ENCODE measurements at places on chromosomes 7 and 10.

- DNase-seq: no peak
Observed at GRCh38 chr7:79610748-79611304, 157.4 kb upstream of the MAGI2 start.

DNA sequence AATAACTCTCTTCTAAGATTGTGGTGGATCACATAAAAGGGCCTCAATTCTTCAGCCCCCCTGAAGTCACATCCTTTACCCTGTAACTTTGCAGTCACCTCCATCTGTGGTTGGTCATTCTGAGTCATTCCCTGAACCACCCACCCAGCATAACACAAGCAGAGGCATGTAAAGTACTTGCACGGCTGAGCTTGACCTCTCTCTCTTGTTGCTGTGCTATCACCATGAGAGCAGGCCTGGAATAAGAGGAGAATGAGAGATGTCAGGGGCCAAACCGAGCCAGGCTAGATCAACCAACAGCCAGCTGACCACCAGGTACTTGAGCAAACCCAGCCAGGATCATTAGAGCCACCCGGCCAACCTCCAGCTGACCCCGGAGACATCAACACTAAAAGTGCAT, 13.5 kb upstream of the STK17A start:
- DNase-seq: no peak

DNA sequence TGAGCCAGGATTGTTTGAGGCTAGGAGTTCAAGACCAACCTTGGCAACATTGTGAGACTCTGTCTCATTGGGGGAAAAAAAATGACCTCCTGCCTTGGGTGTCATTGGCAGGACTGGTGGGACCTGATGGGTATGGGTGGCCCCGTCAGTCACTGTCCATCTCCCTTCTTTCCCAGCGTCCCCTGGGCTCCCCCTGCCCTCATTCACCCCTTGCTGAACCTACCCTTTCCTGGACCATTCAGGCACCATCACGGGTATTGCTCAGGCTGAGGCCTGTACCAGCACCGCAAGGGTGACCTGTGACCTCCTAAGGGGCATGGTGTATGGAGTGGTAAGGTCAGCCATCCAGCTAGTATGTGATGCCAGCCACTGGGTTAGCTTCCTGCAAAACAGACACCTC, 19.4 kb downstream of the ASL start:
- no peak for DNase-seq

DNA sequence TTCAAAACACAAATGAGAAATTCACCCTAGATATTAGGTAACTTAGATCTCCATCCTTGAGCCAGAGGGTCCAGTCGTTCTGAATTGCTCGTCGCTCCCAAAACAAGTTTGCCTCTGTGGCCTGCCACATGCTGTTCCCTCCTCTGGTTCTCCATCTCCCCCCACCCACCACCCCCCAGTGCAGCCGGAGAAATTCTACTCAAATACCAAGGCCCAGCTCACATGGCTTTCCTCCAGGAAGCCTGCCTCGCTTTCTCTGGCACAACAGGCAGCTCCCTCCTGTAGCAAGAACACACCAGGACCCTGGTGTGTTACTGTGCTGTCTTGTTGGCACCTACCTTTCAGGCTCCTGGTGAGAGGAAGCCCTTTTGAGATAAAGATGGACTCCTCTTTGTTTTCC, 52.7 kb upstream of the C10orf90 start:
- no peak for DNase-seq

- DNase-seq: no peak
Observed at GRCh38 chr7:2876031-2876731, 32.1 kb upstream of the GNA12 start.

- peak; percentile 18 for DNase-seq
Observed at GRCh38 chr10:68332259-68333057, at the start of gene PBLD. Gene PBLD (minus strand): TSS chr10:68332928. CDS start chr10:68306844, 26,084 bp downstream.

- no peak for DNase-seq
Observed at GRCh38 chr7:285731-286130, 4.2 kb upstream of the FOXL3 start.

GRCh38 chr10:126972635-126973414, 67.6 kb downstream of the DOCK1 start:
- no peak for DNase-seq

GRCh38 chr10:109115179-109115578, 808.1 kb downstream of the XPNPEP1 start:
- no peak for DNase-seq

DNA sequence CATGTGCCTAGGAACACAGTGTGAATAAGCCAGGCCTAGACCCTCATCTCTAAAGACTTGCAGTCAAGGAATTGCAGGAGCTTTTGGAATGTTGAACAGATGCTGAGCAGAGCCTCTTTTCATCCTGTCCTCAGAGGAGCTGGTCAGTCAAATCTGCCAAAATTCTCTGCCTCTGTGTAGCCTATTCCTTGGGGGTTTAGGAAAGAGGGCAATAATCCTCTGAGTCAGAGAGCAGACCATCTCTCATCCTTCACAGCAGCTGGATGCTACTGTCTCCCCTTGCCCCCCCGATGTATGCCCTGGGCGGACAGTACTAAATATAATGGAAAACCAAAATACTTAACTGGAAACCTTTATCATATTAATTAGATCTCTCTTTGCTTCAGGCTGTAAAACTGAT, 52.6 kb downstream of the BICC1 start:
- DNase-seq: no peak

DNA sequence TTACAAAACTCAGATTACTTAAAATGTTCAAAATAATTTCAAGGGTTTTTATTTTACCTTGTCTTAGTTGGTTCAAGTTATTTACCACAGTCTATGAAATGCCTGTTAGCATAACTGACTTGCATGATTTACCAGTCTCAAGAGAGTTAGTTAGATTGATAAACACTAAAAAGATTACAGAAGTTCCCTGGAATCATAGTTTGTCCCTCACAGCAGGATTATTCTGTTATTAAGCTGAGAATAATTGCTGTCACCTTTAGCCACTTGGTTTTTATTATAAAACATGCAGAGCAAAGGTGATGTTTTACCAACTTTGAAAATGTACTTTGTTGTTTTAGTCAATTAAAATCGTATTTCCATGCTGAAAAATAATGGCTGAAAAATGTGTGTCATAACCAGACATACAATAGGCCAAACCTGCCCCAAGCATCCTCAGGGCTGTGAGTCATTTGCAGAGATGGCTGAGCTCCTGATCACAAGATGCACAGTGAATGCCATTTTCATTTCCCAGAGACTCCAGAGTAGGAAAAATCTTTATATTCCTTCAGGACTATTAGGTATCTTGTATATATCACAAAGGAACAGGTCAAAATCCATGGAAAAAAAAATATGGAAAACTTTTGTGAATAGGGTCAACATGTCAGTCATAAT, 87.8 kb upstream of the DKK1 start:
- no peak for DNase-seq

- DNase-seq: no peak
Observed at GRCh38 chr10:6756716-6757115, 176.6 kb upstream of the PRKCQ start.

- no peak for DNase-seq
Observed at GRCh38 chr7:102214477-102215072, 72.1 kb upstream of the SH2B2 start.

- DNase-seq: no peak
Observed at GRCh38 chr10:113310347-113310746, 242.5 kb upstream of the HABP2 start.

DNA sequence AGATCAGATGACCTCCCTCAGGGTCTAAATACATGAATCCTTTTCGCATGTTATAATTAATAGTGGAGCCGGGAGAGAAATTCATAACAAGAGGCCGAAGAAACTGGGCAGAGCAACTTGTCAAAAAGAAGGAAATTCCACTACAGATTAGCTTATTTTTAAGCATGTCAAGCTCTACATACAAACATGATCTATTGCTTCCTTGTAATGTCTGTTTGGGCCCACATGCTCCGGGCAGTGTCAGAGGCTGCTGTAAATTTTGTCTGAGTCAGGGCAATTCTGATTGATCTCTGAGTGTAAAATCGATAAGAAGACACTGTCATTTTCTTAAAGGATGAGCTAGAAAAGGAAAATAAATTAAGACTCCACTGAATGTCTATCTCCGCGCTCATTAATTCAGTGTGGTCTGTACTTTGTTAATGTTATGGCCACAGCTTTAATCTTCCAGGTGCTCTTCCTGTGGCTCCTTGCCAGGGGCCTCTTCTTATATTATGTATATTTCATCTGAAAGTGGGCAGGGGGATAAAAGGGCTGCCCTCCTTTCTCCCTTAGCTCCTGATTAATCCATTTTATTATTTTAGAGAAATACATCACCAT, 194.1 kb upstream of the SP8 start:
- DNase-seq: no peak

- no peak for DNase-seq
Observed at GRCh38 chr10:107727767-107728317, 563.3 kb upstream of the SORCS1 start.

DNA sequence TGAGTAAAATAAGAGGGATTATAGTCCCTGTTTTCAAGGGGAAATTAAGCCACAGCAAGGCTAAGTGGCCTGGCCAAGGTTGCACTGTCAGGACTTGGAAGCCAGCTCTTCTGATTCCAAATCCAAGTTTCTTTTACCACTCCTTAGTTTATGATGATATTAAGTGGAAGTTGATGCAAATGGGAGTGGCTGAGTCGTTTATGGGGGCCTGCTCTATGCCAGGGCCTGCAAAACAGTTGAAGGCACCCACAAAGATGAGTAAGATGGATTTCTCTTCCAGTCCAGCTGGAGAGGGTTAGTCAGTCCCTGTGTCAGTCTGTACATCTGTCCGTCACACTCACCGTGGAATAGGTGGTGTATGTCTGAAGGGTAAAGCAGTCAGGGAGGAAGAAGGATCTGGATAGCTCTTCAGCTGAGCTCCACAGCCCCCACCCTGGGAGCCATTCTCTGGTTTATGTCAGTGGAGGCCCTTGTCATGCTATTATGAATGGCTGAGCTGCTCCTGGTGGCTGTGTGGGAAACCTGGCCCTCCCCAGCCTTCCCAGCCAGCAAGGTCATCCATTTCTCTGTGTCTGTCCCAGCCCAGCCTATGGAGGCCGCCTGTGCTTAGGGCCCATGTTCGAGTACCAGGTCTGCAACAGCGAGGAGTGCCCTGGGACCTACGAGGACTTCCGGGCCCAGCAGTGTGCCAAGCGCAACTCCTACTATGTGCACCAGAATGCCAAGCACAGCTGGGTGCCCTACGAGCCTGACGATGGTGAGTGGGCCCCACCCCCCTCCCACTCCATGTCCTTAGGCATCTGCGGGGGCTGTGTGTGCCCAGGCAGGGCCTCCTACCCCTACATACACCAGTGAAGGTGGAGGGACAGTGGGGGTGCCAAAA, 44.5 kb downstream of the TBATA start:
- no peak for DNase-seq

DNA sequence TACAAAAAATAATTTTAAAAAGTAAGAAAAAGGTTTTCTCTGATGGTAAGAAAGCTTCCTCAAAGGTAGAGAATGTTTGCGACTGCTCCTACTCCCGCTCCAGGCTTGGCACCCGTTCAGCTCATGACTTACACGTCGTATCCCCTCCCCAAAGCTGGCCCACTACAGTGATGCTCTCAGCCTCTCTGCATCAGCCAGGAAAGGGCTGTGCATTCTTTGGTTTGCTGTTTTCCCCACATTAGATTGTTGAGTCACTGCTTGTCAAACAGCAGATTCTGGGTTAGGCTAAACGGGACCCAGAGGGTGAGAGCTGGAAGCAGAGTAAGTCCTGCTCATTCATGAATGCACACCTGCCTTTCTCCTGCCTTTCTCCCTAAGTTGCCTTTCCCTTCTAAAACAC, 54.7 kb upstream of the NMT2 start:
- no peak for DNase-seq

- DNase-seq: no peak
Observed at GRCh38 chr7:123372368-123372767, 162.0 kb downstream of the IQUB start.

DNA sequence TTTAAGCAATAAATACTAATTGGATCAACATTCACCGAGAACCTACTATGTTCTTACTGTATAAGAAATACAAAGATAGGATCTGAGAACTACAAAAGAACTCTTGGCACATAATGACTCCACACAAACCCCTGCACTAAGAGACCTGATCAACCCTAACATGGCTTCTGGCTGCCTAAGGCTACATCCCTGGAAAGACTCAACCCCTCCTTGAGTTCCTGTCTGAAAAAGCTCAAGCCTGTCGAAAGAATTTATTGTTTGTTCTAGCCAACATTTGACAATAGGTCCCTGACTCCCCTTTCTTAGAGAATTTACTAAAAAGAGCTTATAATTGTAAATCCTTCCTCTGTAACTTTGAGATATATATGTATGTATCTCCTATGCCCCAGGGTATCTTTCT, 125.3 kb upstream of the SGCE start:
- no peak for DNase-seq

DNA sequence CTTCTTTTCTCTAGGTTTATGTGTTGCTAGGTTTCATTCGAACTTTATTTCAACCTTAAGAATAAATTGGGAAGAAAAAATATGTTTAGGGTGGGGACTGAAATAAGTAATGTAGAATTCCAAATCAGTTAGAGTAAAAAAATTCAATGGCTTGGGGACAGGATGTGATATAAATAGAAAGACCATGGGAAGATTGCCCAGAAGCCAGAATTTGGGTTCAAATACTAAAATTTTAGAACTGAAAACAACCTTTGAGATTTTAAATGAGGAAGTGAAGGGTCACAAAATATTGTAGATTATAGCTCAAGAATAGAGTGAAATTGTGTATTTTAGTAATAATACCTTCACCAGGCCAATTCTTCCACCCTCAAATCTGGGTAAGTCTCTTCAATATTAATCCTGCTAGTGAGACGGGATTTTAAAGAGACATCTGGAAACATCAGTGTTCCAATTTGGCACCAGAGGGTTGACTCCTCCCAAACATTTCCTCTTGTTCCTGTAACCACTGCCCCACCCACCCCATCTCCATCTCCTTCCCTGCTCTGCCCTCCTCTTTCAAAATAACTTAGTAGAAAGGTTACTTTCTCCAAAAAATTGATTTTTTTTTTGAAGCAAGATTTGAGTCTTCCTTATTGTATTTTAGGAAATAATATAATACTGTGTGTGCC, 51.3 kb upstream of the FAM3C start:
- DNase-seq: no peak

DNA sequence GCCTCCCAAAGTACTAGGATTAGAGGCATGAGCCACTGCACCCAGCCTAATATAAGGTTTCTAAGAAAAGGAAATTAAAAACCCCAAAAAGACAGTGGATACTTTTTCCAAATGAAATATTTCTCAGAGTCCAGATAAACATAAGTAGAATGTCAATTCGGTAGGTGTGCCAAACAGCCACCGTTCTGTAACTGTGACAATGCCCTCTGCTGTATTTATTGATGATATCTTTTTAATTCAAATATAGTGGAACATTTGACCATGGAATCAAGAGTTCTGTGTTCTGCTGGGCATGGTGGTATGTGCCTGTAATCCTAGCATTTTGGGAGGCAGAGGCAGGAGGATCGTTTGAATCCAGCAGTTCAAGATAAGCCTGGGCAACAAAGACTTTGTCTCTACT, 28.8 kb upstream of the ZRANB1 start:
- DNase-seq: no peak

DNA sequence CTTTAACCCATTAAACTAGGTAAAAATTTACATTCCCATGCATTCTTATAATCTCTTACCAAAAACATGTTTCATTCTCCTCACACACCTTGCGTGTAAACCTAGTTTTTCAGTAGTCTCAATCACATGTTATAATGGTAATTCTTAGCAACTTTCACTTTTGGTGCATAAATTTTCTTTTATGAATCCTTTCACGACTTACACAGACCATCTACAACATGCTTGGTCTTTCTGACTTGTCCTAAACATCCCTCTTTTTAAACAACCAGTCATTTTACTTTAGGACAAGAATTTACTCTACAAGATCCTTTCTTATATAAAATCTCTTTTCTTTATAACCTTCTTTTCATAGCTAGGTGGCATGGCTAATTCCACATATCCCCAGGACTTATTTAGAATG, 25.8 kb downstream of the FBXL13 start:
- no peak for DNase-seq
